ENCODE measurements at places on chromosomes 16 and 17. TPM values are rescaled to one million over a fixed set of nuclear protein-coding genes. Genes with fewer than 3 reads are reported as not detected.

- no peak for DNase-seq
These were observed 51.3 kb downstream of the NEUROD2 start for GRCh38 chr17:39556423-39556822.

DNA sequence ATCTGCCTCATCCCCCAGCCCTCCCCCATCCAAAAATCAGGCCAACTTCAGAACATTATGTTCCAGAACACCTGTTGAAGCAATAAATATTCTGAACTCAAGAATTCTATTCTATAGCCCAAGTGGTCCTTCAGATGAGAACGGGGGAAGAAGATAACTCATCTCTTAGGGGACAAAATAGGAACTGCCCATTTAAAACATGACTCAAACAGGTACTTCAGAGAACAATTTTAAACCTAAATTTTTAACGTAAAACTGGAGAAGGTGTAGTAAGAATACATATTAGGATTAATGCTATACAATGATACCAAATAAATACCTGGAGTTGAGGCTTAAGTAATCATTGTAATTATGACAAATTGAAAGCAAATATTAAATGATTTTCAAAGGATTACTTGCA lies 112.1 kb downstream of the CDYL2 start:
- no peak for DNase-seq

GRCh38 chr17:80498242-80498919 lies 22.0 kb upstream of the NPTX1 start:
- DNase-seq = no peak

FBF1 gene
- total RNA-seq = 19.8 TPM

SMG6 gene
- 37.8 TPM for total RNA-seq

- no peak for DNase-seq
These were observed 78.3 kb upstream of the ASIC2 start for GRCh38 chr17:33371377-33371776.

ITGAD gene
- total RNA-seq = not detected

- no peak for DNase-seq
These were observed 153.9 kb upstream of the CACNG3 start for GRCh38 chr16:24102209-24102660.

DLX3 gene
- total RNA-seq = not detected

MYH2 gene
- not detected for total RNA-seq

GRCh38 chr16:79089735-79090284 lies 510.7 kb downstream of the MAF start:
- DNase-seq = peak; percentile 74

SLC12A3 gene
- not detected for total RNA-seq

- no peak for DNase-seq
These were observed 21.4 kb upstream of the JPH3 start for GRCh38 chr16:87580855-87581261.

DNA sequence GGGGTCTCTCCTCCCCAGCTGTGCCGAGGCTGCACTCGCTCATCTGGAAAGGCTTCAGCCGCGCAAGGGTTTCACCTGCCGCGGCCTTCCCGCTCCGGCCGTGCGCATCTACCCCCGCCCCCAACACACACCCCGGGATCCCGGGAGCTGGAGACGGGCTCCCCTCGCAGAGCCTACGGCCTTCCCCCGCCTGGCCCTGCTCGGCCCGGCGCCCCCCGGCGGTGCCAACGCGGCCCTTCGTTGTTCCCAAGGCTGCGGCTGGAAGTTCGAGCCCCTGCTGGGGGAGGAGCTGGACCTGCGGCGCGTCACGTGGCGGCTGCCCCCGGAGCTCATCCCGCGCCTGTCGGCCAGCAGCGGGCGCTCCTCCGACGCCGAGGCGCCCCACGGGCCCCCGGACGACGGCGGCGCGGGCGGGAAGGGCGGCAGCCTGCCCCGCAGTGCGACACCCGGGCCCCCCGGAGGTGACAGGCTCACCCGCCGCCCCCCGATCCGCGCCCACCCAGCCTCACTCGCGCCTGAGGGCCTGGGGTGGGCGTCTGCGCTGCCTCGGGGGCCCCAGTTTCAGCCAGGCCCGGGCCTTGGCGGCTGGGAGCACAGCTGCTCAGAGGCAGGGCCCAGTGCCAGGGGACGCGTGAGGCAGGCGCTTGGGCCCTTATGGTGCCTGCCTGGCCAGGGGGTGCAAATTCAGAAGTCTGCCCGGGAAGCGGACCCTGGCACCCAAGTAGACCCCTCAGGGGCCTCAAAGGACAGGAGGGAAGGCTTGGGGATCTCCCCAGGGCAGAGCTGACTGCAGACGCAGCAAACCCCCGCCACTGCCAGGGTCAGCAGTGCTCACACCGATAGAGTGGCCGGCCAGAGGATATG lies 11.2 kb downstream of the GALK1 start:
- peak; percentile 73 for DNase-seq

DNA sequence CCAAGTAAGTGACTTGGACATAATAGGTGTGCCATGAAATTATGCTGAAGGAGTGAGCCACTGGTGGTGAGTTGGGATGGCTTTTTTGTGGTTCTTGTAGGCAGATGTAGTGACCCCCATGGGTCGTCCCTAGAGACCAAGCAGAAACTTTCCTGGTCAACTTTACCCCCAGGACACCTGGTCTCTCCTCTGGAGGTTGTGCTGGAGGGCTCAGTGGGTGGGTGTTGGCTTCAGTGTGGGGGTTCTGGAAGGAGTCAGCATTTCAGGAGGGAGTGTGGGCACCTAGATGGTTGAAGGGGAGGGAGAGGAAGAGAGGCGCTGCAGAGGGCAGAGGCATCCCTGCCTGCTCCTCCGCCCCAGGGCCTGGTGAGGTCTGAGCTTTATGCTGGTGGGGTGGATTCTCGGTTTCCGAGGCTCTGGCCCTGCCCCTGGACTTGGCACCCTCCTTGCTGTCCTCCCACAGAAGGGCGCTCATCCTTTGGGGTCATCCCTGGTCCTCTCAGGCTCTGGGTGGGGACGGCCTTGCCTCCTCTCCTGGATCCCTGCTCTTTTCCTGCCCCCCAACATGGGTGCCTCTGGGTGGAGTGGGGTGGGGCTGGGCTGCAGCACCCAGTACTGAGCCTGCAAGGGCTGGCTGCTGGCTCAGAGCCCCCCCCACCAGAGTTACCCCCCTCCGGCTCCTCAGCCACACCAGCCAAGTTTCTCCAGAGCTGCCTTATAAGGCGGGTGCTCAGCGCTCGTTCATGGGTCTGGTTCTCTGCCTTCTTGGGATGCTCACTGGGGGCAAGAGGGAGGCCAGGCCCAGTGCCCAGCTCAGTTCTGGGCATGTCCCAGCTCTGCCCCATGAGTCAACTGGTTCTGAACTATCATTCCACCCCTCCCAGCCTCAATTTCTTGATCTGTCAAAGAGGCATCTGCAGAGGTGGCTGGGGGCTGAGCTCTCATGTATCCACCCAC lies 266.8 kb downstream of the SEC14L1 start:
- DNase-seq = no peak

IFT20 gene
- total RNA-seq = 22.2 TPM

DNA sequence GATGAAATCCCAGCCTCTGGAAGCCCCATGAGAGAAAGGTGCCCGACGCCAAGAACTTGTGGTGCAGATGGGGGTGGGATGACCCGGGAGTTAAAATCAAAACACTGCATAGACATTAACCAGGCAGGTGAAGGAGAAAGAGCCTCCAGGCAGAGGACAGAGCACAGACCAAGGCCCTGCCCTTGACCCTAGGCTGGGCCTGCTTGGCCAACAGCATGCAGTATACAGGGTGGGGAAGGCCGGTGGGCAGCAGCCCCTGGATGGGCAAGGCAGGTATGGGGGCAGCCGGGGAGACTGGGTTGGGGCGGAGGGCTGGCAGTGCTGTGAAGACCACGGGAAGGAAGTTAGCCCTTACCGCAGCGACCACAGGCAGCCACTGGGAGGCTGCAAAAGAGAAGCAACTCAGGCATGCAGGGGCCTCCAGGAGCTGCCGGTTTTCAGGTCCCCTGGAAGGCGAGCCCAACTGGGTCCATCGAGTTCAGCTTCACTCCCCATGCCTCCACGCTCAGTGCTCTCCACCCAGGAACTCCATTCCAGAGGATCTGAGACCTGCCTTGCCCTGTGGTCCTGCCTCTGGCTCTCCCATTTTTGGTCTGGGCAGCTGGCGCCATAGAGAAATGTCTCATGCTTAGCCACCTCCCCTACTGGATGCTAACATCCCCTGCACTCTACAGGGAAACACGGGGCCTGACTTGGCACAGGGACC lies 81.2 kb downstream of the C16orf95 start:
- peak; percentile 50 for DNase-seq

DNA sequence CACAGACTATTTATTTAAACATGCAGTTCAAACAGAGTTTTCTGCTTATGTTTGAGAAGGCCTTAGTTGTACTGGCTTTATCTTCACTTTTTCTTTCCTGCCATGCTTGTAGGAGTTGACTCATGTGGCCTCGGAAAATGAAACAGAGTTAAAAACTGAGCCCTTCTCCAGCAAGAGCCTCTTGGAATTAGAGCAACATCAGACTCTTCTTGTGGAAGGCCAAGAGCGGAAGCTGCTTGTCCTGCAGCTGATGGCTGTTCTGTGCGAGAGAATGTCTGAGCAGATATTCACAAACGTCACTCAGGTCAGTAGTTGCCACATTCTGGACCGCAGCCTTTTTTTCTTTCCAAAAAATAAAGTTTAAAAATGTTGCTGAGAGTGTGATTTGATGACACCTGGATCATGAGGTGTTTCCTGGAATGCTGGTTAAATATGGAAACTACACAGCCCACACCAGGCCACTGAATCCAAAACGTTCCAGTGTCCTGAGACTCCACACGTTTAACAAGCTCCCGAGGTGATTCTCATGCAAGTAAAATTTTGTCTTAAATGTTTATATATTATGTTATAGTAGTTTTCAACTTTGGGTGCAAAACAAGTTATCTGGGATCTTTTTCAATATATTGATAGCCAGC lies 65.9 kb downstream of the TANGO6 start:
- DNase-seq = no peak

DNA sequence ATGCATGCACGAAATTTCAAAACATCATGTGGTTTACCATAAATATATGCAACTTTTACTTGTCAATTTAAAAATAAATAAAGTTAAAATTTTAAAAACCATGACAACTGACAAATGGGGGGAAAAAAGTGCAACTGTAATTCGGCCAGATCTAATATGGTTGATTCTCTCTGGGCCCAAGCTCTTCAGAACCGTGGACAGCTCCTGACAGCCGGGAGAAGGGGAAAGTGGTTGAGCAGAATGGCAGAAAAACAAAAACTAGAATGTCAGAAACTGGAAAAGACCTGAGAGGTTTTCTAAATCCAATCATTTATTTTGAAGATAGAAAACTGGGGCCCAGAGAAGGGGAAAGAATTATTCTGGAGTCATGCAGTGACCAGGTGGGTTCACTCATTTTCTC lies 126.6 kb downstream of the TMEM132E start:
- no peak for DNase-seq

- no peak for DNase-seq
These were observed 69.1 kb upstream of the GSE1 start for GRCh38 chr16:85544016-85544415.

STX1B gene
- total RNA-seq = 1.5 TPM

GRCh38 chr17:47243737-47244598 lies 9.7 kb upstream of the ITGB3 start:
- DNase-seq = no peak

- no peak for DNase-seq
These were observed 46.0 kb downstream of the FOXK2 start for GRCh38 chr17:82565551-82565950.

HOXB8 gene
- total RNA-seq = not detected

DNA sequence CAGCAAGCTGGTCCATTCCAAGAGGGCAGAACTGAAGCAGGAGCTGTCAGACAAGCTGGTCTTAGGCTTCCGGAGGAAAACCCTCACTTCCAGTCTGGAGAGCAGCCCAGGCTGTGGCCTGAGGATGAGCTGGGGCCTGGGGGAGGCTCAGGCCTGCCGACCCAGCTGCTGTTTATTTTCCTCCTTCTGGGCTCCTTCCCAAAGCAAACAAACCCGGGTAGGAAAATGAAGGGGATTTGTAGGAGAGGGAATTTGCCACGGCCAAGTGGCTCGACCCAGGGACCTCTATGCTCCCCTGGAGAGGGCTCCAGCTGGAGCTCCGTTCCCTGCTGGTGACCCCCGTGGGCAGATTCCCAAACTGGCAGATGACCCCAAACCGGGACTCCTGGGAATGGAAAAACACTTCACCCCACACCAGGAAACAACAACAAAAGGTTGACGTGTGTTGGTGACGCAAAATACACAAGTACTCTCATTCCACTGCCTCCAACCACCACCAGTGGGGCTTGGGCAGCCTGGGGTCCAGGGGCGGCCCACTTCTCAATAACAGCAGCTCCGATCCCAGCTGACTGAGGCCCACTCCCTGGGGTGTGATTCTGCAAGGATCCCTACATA lies 8.8 kb downstream of the JUP start:
- no peak for DNase-seq

- DNase-seq = no peak
These were observed 11.0 kb upstream of the KRT19 start for GRCh38 chr17:41539071-41539492.

- no peak for DNase-seq
These were observed 69.2 kb upstream of the DHX40 start for GRCh38 chr17:59496178-59496577.

GRCh38 chr16:66656547-66656946 lies 40.0 kb downstream of the CMTM4 start:
- DNase-seq = no peak

DNA sequence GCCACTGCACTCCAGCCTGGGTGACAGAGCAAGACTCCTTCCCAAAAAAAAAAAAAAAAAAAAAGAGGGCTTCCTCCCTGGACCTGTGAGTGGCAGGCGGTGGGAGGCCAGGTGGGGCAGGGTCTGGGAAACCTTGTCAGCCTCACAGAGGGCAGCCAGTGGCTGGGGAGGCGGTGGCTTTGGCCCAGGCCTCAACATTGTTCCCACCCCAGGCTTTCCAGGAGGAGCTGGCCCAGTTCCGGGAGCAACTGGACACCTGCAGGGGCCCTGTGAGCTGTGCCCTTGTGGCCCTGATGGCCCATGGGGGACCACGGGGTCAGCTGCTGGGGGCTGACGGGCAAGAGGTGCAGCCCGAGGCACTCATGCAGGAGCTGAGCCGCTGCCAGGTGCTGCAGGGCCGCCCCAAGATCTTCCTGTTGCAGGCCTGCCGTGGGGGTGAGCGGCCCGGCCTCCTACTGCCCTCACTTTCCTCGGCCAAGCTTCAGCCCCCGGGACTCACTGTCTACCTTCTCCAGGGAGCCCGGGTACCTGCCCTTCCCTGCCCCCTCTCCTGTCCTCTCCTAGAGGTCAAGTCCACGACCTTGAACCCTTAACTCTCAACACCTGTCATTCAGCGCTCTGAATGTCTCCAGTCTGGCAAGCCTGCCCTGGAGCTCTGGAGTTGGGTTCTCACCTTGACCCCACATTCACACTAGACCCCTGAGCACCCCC lies 12.4 kb downstream of the ZNF213 start:
- DNase-seq = no peak

DNA sequence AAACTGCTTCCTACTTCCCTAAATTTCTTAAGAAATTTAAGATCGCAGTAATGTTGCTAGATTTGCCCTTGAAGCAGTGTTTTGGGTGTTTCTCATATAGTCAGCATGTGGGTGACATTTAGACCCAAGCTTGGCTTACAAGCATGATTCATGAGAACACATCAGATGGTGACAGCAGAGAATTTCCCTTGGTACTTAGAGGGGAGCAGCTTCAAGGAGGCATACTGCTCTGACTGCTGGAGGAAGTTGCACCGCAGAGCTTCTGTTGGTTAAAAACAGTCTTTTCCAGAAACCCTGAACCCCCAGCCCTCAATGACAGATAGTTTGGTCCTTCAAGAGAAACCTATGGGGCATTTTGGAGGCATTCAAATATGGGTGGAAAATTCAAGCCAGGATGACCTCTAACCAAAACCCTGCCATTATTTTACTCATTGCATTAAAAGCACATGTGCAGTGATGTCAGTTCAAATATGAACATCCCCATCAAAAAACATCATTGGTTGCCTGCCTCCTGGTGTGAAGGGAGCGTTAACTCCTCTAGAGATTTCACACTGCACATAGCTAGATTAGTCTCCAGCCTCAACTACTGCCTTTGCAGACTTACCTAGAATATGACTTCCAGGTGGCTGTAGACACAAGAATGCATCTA lies 201.5 kb upstream of the CACNG5 start:
- DNase-seq = peak; percentile 57

All from activated CD4-positive, alpha-beta memory T cell treated with anti-CD3 and anti-CD28 coated beads, Interleukin-2, amount 10 ng/mL, durations not matched to agents 7 days and 5 days (primary cell).